ENCODE measurements at places on chromosomes 6 and 20.

DNA sequence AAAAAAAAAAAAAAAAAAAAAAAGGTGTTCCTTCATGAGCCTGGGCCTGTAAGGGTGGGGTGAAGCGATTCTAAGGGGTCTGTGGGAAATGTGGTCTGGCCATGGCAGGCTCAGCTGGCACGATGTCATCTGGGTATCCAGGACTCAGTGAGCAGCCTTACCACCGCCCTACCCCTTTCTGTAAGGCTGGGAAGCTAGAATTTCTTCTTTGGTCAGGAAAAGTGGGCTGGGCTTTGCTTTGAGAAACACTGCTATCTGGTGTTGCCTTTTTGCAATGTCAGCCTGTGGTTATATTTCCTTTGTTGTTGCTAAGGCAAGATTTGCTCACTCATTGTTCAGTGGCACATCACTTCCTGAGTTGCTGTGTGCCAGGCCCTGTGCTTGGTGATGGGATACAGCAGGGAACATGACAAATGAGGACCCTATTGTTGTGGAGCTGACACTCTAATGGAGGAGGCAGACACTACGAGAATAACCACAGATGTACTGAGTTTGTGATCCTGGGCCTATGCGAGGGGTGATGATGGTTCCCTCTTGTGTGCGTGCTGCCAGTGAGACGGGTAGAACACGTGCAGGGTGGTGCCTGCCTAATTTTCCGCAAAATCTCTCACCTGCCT, 45.9 kb upstream of the ZNFX1 start:
- peak; percentile 38 for DNase-seq

DNA sequence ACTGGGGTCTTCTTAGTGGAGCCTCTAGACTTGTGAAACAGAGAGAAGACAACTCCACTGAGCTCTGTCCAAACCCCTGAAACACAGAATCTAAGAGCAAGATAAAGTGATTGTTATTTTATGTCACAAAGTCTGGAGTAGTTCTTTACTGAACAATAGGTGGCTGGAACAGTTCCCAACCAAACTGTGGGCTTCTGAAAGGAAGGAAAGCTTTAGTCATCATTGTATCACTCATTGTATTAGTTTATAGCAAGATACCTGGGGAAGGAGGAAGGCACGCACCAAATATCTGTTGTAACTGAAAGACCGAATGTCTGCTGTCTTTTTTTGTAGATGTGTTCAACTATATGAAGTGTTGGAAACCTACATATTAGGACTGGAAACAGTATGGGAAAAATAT, 284.9 kb upstream of the TBX18 start:
- no peak for DNase-seq

DNA sequence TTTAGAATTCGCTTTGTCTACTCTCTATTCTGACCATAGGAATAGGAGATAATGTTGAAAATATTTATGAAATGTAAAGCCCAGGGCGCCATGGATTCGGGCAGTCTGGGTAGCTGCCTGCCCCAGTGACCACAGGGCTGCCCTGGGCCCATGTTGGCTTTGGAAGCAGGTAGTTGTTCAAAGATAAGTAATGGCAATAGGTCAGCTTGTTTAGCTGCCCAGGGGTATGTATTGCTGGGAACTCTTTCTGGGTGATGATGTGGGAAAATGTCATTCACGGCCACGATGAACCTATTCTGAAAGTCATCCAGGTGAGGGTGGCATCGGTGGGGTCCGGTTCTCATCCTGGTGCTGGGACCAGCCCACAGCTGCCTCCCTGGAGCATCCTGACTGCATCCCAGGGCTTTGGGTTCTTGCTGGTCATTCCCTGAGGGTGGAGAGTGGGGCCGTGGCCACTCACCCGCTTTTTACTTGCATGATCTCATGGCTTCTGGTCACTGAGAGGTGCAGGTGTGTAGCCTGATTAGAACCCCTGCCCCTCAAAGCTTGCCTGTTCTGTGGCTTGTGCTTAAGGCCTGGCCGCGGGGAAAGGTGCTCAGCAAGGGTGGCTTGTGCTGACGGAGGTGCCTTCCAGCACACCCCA, 102.8 kb downstream of the ERMARD start:
- no peak for DNase-seq

GRCh38 chr6:18513253-18513798, 126.2 kb downstream of the RNF144B start:
- DNase-seq: no peak

GRCh38 chr20:17966432-17967310, 1.9 kb downstream of the SNX5 start:
- no peak for DNase-seq

DNA sequence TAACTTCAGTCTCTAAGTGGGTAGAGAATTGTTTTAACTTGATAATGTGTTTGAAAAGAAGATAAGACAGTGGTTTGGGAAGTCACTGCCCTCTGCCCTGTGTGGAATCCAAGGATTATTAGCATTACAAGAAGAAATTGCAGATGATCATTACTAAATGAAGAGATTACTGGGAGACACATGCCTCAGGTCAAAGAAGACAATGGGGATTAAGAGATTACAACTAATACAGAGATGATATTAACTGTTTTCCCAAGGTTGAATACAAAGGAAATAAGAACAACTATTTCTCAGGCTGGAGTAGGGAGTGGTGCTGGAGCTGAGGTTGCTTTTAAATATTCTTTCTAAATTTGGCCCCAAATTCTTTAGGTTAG, 166.0 kb downstream of the TRMT11 start:
- no peak for DNase-seq

DNA sequence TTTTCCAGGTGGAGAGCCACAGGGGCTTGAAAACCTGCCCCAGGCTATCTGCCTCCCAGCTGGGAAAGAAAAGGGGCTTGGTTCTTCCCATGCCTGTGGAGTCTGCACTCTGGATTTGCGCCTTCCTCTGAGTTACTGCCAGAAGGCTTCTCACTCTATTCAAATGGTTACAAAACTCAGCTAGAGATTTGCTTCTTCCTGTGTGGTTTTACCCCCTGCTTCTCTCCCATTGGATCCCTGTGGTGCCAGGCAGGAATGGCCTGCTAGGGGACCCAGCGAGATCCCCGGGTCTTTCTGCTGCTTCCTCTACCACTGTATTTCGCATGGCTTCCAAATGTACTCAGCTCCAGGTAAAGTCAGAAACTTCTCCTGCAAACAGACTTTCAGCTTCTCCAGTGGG, 192.0 kb upstream of the HS3ST5 start:
- no peak for DNase-seq

- DNase-seq: no peak
These were observed 184.2 kb upstream of the MAN1A1 start for GRCh38 chr6:119533603-119534279.

DNA sequence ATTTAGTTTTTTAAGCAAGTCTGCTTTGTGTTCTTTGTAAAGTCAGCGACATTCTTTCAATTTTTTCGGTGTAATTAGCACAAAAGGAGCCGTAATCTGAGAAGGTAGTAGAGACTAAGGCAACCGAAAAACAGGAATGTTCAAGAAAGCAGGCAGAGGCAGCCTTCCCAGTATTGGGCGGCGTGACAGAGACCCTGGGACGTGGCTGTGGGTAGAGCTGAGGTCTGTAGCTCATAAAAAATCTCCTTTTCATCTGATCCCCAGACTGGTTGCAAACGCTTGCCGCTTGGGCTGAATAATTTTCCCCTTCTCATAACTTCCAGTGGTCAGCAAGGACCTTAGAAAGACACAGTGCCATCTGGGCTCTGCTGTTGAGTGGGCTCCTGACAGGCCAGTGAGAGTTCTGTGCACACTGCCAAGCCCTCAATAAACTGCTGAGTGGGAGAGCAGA, 30.8 kb downstream of the GNAS start:
- no peak for DNase-seq

- DNase-seq: no peak
These were observed 160.8 kb downstream of the TBXT start for GRCh38 chr6:166006900-166007301.

- no peak for DNase-seq
These were observed 154.3 kb downstream of the ADGRG6 start for GRCh38 chr6:142455957-142456589.

- DNase-seq: no peak
These were observed 64.6 kb downstream of the SNX5 start for GRCh38 chr20:17904027-17904426.

- no peak for DNase-seq
These were observed 102.9 kb upstream of the PRL start for GRCh38 chr6:22399693-22400092.

GRCh38 chr6:117496383-117496990, 14.0 kb downstream of the DCBLD1 start:
- no peak for DNase-seq

- no peak for DNase-seq
These were observed 12.1 kb downstream of the SERINC3 start for GRCh38 chr20:44509762-44510161.

DNA sequence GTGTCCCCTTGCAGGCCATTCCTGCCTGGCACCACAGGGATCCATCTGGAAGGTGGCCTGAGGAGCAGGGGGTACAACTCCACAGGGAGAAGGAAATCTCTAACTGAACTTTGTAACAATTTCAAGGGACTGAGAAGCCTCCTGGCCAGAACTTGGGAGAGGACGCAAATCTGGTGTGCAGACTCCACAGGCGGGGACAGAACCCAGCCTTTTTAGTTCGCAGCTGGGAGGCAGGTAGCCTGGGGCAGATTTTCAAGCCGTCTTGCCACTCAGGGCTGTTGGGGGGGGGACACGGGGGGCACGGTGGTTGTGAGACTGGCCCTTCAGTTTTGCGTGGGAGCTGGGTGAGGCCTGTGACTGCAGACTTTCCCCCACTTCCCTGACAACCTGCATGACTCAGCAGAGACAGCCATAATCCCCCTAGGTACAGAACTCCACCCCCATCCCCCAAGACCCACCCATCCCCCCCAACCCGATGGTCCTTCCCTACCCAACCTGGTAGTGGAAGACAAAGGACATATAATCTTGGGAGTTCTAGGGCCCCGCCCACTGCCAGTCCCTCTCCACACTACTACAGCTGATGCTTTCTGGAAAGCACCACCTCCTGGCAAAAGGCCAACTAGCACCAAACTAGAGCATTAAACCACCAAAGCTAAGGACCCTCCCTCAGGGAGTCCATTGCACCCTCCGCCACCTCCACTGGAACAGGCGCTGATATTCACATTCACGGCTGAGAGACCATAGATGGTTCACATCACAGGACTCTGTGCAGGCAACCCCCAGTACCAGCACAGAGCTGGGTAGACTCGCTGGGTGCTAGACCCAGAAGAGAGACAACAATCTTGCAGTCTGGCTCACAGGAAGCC, 3.0 kb upstream of the HUS1B start:
- peak; percentile 76 for DNase-seq

DNA sequence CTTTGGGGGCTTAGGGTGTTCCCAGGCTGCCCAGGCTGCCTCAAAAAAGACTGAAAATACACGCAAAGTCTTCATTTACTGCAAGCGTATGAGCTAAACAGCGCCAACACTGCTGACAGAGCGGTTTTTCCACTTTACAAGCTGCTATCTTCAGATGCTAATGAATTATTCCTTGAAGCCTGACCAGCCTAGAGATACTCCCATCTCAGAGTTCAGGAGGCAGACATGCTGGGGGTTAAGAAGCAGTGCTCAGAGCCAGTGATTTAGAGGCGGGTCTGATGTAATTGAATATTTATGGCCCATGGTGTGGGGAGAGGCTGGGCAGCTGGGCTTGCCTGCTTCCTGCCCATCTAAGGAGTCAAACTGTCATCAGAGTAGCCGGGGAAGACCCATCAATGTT, 241.4 kb downstream of the SLC24A3 start:
- DNase-seq: no peak

- DNase-seq: no peak
These were observed 116.7 kb downstream of the SIM1 start for GRCh38 chr6:100347901-100348550.

DNA sequence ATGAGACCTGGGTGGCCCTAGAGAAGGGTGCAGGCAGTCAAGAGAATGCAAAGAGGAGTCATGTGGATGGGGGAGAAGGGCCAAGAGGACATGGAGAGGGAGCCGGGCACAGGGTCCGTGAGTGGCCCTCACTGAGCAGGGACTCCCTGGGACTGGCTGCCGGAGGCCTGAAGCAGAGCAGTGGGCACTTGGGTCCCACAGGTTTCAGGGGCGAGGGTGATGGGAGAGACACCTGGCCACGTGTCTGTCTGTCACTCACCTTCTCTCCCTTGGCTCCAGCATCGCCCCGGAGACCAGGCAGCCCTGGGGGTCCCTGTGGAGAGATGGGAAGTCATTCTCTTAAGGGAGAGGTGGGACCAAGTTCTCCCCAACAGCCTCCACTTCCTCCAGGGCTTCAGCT, 25.5 kb downstream of the COL11A2 start:
- DNase-seq: no peak

- DNase-seq: no peak
These were observed 11.5 kb upstream of the CCDC170 start for GRCh38 chr6:151482290-151482689.
